Naive thymus-derived CD8-positive, alpha-beta T cell (primary cell): ENCODE measurements at places on chromosomes 3 and 15. TPM values are rescaled to one million over a fixed set of nuclear protein-coding genes. Genes with fewer than 3 reads are reported as not detected.

DNA sequence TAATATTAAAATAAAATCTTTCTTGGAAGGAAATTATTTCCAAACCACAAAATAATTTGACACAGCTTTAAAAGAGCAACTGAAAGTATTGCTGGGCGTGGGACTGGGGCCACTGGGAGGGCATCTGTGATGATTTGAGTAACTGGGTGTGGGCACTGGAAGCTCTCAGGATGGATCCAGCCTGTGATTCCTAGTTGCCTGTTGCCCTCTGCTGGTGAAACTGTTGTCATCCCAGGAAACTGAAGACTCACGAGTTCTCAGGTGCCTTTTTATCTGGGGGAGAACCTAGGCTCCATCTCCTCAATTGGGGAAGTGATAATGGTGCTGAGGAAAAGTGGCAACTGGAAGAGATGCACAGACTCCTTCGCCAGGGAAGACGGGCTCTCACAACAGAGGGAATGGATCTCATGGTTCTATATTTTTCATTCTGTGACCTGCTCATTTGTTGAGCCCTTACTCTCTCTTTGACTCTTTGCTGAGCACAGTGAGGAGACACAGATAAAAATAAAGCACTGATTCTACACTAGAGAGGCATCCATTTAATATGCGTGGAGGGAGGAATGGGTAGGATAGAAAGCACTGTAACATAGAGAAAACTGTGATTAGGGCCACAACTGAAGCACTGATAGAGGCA lies 61.6 kb downstream of the TPRG1 start:
- H3K36me3 ChIP-seq, result no peaks in the 10 kb centered on the region
- no peak overlapping the region for H3K27ac ChIP-seq
- DNase-seq, result no peak
- no peaks in the 10 kb centered on the region for H3K27me3 ChIP-seq

Gene KLHL40
- not detected for total RNA-seq

DNA sequence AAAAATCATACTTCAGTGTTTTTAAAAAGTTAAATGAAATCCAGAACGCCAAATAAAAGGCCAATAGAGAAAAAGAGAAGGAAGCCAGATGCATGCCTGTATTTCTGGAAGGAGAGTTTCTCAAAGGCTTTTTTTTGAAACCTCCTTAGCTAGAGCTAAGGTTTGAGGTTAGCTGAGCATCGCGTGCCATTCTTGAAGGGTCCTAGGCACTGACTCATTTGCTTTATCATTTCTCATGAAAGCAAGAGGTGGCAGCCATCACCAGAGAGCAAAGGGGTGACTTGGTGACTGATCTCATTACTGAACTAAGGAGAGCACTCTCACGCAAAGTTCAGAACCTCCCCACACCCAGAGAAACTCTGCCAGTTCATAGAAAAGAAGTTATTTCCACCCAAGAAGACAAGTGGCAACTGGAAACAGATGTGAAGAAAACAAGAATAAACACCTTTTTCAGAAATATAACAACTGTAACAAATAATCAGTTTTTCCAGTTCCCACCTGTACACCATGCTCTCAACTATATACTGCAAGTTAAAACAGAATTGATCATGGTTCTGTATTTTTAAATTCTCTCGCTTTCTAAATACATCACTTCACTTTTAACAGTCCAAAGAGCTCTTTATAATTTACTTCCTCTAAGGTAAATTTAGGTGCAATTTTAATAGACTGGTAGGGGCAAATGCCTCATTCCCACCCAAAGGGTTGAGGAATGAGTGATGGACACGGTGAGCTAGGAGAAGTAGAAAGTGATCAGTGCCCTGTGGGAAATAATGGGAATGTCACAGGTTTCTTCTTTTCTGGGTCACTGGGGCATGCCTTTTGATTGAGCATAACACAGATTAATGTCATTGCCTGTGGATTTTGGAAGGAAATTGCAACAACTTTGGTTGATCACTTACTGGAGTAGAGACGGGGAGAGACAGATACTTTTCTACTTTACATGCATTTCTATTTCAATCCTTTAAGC lies 24.7 kb downstream of the GPR15 start:
- H3K4me1 ChIP-seq, result peaks cover 22% of the 10 kb centered on the region
- no peak overlapping the region for H3K27ac ChIP-seq
- H3K36me3 ChIP-seq, result no peaks in the 10 kb centered on the region
- H3K4me3 ChIP-seq, result no peak overlapping the region
- H3K27me3 ChIP-seq, result no peaks in the 10 kb centered on the region

Gene CHDH
- 0.25 TPM for total RNA-seq

DNA sequence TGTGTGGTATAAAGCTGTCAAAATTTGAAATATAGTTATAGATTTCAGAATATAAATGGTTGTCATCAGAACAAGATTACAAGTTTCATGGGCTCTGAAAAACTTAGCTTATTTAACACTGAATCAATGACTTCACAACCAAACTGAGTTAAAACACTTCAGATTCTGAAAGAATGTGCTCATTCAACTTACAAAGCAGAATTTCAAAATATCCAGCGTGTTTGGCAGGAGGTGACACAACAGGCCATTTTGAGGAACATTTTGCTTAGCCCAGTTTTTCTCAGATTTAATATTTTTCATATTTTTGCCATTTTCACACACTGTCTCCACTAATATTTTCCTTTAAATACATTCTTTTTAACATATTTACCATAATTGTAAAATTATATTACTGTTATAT lies 781.1 kb downstream of the TUSC7 start:
- no peaks in the 10 kb centered on the region for H3K36me3 ChIP-seq
- H3K27ac ChIP-seq, result no peak overlapping the region
- no peak for DNase-seq
- no peaks in the 10 kb centered on the region for H3K27me3 ChIP-seq
- no peak overlapping the region for H3K4me3 ChIP-seq

Gene ANKDD1A
- 6.0 TPM for total RNA-seq

Gene DAZL
- not detected for total RNA-seq
